ENCODE measurements at places on chromosomes 3 and 15.

GRCh38 chr3:186930143-186930640, at the start of gene ST6GAL1:
Gene ST6GAL1, plus strand, starts transcription at chr3:186930526. Its CDS starts 112,178 bp downstream, at chr3:187042704.
- DNase-seq: peak; percentile 56

GRCh38 chr3:40908612-40909011, 290.7 kb upstream of the CTNNB1 start:
- no peak for DNase-seq

DNA sequence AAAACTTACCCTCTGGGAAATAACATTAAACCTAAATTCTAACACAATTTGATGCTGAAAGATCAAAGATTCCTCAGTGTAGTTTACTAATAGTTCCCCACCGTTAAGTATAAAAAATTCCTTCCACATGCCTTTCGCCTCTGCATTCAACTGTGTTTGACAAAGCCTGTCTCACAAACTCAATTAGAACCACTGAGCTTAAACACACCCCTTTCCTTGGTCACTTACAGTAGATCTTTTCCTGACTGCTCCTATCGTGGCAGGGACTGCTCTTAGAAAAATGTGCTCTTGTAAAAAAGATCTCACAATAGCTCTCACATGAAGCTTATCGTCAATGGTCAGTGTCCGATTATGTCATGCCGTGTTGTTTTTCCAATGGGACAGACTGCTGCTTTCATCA, 8.9 kb upstream of the KBTBD8 start:
- no peak for DNase-seq

GRCh38 chr15:68629519-68630210, 50.9 kb downstream of the CORO2B start:
- DNase-seq: no peak

GRCh38 chr3:1380926-1381646, 288.3 kb downstream of the CNTN6 start:
- DNase-seq: no peak
